HFFc6 (cell line): ENCODE measurements at places on chromosomes 1 and 21.

GRCh38 chr1:40381268-40382107 lies 8.0 kb downstream of the SMAP2 start:
- DNase-seq, result no peak

DNA sequence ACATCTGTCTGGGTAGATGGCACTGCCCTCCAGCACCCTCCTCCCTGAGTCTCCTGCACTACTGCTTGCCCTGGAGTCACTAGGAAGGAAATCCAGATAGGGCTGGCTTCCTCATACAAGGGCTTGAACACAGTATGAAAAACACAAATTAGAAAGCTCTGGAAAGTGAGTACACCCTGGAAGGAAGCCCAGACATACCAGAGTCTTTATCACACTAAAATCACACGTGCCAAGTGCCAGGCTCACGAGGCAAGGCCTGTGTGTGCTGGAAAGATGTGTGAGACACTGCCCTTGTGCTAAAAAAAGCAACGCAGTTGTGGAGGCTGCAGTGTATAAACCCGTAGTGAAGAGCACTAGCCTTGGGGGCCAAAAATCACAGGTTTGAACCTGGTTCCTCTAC lies 28.3 kb upstream of the S100A7 start:
- no peak for DNase-seq

DNA sequence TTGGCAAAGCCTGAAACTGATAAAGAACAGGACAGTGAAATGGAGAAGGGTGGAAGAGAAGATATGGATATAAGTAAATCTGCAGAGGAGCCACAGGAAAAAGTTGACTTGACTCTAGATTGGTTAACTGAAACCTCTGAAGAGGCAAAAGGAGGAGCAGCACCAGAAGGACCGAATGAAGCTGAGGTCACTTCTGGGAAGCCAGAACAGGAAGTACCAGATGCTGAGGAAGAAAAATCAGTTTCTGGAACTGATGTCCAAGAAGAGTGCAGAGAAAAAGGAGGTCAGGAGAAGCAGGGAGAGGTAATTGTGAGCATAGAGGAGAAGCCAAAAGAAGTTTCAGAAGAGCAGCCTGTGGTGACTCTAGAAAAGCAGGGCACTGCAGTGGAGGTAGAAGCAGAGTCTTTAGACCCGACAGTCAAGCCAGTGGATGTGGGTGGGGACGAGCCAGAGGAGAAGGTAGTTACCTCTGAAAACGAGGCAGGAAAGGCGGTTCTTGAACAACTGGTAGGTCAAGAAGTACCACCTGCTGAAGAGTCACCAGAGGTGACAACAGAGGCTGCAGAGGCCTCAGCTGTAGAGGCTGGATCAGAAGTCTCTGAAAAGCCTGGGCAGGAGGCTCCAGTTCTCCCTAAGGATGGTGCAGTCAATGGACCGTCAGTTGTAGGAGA lies 16.3 kb downstream of the CCDC17 start:
- no peak for DNase-seq

GRCh38 chr1:166813508-166814223 lies 25.6 kb upstream of the POGK start:
- DNase-seq, result no peak

DNA sequence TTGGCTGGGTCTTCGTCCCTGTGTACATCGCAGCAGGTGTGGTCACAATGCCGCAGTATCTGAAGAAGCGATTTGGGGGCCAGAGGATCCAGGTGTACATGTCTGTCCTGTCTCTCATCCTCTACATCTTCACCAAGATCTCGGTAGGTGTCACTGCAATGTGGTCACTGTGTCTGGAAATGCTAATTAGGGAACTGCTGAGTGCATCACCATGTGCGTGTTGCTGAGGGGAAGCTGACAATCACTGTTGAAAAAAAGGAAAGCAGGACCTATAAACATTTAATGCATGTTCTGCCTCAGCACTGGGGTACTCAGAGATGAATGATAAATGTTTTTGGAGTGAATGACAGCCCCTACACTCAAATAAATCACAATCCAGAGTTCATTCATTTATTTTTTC lies 6.8 kb downstream of the SLC5A9 start:
- no peak for DNase-seq

- DNase-seq, result no peak
These were observed 1.4 kb downstream of the MAGI3 start for GRCh38 chr1:113391649-113392271.

DNA sequence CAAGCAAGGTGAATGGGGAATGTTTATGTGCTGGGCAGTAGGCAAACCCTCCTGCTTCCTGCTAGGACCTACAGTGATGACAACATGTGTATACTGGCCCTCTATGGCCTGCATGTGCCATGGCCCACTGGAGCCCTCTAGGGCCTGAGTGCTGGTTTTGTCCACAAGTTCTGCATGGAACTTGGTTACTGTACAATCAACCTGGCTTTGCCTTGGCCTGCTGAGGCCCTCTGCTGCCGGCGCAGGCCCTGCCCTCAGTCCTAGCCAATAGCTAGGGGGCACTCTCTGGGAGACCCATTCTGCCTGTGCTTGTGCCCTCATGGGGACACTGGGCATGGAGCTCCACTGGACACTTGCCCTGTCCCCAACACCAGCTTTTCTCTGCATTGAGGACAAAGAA lies 138.6 kb upstream of the NGF start:
- DNase-seq, result peak; percentile 33

- no peak for DNase-seq
These were observed 382.1 kb upstream of the B3GALT2 start for GRCh38 chr1:193568512-193568911.

DNA sequence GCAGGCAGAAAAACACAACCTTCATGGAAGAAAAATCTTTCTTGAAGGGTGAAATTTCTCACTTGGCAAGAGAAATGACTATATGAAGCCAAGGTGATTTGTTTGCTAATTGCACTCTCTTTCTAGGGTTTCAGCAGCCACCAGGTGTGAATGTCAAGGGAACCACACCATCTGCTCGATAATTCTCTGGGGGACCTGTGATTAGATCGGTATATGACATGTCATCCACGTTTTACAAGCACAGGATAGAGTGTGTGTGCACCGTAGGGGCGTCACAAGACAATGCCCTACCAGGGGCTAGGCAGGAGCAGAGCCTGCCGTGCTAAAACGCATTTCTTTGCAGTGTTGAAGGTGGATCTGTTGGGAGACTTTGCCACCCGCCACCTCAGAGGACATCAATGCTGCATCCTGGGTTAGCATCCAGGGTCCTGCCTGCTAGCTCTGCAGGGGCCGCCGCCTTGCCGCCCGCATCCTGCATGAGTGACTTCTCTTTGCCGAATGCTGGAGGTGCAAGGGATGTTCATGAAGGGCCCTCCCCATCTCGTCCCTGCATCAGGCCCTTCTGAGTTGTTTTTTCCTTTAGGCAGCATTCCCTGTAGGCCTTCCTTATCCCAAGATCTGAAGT lies 37.8 kb upstream of the CCSAP start:
- no peak for DNase-seq

GRCh38 chr1:148372731-148373130 lies 110.4 kb downstream of the PPIAL4G start:
- peak; percentile 25 for DNase-seq

DNA sequence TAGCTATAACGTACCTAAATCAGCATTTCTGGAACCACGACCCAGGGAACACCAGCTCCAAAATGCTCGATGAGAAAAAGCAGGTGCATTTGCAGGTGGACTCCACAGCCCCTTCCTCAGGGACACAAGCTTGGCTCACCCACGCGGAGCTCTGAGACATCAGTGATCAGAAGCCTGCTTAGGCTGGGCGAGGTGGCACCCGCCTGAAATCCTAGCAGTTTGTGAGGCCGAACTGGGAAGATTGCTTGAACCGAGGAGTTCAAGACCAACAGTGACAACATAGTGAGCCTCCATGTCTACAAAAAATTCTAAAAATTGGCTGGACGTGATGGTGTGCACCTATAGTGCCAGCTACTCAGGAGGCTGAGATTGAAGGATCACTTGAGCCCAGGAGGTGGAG lies 2.5 kb upstream of the TSPEAR start:
- no peak for DNase-seq

DNA sequence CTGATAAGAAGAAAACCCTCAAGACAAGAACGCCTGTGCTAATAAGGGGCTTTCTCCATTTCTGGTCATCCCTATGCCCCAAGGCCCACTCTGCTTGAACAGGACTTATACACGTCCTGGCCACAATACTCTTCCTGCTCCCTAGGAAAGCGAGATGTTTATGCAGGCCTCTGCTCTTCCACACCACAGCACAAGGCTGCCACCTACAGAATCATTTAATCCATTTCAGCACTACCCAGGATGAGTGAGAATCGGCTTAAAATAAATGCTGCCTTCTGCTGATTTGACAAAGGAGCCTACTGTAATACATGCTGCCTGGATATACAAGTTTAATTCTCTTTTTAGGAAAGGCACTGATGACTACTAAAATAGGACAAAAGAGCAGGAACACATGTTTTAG lies 29.4 kb downstream of the FRRS1 start:
- DNase-seq, result peak; percentile 51

DNA sequence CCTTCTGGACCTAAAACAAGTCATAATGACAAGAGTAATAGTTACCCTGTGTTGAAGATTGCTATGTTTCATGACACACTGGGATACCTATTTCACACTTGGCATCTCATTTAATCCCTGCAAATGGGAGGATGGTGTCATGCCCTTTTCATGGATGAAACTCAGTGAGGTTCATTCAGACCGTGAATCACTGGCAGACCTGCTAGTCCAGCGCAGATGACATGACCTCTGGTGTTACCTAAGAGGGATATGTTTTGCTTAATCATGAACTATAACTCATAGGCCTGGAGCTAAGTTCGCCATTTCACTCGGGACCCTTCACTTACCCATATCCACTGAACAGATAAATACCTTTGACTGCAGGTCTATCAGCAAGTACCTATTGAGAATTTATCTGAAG lies 286.6 kb upstream of the FMN2 start:
- DNase-seq, result no peak

DNA sequence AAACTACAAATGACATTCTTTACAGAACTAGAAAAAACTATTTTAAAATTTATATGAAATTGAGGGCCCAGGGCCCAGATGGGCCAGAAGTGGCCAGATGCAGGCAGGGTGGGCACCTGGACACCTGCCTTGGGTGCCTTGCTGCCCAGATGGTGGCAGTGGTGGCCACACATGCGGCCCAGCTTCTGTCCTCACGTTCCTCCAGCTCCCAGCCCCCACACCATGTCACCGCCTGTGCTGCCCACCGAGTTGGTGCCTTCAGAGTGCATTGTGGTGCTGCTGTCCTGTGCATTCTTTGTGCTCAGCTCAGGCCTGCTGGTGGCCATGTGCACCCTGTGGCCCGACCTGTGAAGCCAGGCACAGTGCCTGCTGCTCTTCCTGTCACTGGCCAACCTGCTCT lies 216.8 kb upstream of the CXADR start:
- DNase-seq, result no peak

GRCh38 chr1:176206006-176206960 lies 803 bp downstream of the COP1 start:
- peak; percentile 15 for DNase-seq
